ENCODE measurements at places on chromosomes 3 and 15.

DNA sequence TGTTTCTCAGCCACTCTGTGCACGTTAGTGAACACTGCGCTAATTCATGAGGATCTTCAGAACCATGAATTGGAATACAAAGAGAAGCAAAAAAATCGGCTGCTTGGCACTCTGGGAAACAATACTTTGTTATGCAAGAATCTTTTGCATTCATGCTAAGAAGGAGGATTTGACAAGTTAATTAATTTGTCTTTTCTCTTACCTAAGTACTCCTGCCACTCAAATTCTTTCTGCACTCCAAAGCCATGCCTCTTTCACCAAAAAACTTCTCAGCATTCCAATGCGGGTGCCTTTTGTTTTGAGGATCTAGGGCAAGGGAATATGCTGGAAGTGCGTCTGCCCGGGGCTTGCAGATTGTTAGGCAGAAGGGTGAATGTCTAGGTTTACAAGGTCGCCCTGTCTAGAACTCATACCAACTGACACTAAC lies 11.3 kb upstream of the KAT2B start:
- no peak for DNase-seq

DNA sequence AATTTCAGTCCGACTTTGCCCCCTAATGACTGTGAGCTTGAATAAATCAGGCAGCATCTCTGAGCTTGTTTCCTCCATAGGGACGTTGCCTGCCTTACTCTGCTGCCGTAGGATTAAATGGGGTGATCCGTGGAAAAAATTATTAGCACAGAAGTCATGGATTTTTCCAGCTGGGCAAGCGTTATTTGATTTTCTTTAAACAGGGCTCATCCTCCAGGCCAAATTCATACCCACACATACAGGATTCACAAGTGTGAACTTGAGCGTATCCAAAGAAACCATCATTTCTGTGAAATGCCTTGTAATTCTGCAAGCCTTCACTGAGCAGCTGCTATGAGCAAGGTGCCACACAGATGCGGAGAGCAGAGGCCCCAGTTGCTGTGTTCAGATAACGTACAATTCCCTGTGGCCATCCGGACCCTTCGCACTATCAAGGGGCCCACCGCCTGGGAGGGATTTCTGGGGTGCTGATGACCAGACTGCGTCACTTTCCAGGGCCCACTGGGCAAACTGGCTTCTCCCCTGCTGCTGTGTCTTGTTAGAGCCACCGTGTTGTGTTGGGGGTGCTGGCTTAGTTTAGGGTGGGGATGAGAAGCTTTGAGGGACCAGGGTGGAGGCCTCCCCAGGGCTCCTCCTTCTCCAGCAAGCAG lies 61.4 kb downstream of the MGLL start:
- no peak for DNase-seq

DNA sequence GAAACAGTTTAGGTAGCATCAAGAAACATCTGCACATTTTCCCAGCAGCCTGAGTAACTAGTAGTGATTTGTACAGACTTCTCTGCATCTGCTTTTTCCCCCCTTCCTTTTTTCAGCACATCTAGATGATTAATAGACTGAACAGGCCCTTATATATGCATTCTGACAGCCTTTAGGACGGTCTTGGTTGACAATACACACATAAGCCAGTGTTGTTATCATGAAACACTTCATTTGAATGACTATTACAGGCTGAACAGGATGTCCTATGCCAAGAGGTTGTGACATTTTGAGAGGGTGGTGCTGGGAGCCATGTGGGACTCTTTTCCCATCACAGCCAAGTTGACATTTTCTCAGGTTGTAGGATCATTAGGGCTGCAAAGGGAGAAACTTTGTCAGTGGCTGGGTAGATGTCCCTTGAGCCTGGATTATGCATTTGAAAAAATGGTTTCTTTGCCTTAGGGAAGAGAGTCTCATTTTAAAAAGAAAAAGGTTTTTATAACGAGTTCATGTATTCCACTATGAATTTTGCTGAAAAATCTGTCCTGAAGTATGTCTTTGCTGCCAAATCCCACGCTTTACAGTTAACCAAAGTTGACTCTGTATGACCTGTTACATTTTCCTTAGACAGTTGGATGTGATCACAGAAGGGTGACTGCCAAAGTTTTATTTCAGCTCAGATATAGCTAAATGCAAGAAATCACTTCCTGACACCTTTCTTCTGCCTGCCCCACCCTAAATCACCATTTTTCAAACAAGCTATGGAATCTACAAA lies 73.7 kb downstream of the FILIP1L start:
- DNase-seq = no peak

- no peak for DNase-seq
These were observed 417.8 kb upstream of the TPM1 start for GRCh38 chr15:62624547-62625378.

DNA sequence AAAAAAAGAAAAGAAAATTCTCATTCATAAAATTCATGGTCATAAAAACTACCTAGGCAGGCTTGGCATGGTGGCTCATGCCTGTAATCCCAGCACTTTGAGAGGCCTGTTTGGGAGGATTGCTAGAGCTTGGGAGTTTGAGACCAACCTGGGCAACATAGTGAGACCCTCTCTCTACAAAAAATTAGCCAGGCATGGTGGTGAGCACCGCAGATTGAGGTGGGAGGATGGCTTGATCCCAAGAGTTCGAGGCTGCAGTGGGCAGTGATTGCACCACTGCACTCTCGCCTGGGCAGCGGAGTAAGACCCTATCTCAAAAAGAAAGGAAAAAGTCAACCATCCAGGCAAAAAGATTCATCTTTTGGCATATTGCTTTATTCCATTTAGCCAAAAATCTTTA lies 58.5 kb downstream of the MEIS2 start:
- DNase-seq = no peak

DNA sequence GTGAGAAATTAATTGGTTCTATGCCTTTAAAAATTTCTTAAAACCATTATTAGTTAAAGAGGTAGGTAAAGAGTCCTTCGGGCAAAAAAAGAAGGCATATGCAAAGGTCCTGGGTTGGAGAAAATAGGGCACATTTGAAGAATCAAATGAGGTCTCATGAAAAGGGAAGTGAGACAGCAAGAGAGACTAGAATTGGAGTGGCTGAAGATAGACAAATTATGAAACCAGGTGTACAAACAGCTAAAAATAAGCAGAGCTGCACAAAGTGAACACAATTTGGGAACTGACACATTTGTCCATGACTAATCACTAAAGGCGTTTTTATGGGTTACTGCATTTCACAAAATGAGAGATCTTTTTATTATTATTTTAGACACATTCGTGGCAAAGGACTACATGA lies 581.2 kb downstream of the PYDC2 start:
- no peak for DNase-seq

DNA sequence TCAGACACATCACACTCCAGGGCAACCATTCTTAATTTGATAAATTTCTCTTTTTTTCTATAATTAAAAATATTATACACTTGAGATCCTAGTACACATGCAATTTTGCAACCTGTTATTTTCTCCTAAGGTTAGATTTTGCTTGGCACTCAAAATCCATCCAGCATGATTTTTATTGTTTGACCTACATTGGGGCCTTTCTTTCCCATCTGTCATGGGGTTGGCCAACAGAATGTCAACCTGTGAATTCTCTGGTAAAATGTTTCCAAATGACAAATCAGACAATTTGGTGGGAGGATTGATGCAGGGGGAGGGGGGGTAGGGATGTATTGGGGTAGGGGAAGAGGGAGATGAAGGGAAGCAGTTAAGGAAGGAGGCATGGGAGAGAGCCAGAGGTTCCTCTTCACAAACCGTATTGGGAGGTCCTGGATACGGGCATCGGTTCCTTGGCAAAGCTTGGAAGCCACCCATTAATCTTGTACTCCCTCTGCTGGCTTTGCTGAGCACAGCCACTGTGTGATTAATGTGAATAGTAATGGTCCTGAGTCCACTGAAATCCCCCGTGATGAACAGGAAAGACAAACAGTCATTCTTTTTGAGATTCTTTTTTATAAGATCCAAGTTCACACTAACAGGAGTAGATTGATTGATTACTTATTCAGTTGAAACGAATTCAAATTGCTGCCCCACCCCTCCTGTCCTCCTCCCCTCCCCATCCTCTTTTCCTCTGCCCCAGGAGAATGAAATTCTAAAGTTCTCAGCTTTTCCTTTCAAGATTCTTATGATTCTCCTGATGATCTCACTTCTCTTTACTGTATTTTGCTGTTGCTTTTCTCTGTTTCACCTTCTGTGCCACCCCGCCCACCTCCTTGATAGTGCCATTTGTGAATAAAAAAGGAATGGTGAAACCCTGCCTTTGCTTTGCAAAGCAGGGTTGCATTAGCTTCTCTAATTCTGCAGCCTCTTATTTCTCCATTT lies 82.2 kb upstream of the SLC25A26 start:
- no peak for DNase-seq

DNA sequence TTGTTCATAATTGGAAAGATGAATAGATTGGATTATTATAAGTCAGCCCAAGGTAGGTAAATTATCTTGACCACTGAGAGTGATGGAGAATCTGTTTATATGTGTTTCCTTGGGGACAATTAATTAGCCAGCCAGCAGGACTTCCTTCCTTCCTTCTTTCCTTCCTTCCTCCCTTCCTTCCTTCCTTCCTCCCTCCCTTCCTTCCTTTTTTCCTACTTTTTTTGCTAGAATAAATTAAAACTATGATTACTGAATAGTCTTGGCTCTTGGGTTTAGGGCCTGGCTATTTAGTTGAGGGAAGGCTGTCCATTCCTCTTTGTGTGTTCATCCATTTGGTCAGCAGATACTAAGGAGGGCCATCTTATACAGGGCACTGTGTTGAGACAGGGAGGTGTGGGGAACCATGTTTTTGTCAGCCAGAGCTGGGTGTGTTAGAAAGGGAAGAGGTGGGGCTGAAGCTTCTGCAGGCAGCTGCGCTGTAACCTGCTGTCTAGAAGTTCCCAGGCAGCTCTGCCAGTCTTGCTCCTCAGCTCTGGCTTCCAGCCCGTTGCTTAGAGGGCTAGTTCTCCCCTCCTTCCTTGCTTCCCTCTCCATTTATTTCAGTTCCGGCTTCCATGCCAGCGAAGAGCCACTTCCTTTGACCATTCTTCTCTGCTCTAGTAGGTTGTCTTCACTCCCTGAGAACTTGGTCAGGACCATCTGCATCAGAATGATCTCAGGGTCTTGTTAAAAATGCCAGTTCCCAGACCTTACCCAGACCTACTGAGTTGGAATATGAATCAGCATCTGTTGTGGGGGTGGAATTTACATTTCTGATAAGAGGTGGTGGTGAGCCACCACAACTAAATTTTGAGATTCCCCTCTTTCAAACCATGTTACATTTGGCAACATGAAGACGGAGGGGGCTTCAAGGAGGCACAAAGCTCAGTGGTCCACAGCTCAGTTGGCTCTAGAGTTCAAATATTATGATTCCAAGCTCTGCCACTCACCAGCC lies 113.9 kb downstream of the DGKG start:
- no peak for DNase-seq

DNA sequence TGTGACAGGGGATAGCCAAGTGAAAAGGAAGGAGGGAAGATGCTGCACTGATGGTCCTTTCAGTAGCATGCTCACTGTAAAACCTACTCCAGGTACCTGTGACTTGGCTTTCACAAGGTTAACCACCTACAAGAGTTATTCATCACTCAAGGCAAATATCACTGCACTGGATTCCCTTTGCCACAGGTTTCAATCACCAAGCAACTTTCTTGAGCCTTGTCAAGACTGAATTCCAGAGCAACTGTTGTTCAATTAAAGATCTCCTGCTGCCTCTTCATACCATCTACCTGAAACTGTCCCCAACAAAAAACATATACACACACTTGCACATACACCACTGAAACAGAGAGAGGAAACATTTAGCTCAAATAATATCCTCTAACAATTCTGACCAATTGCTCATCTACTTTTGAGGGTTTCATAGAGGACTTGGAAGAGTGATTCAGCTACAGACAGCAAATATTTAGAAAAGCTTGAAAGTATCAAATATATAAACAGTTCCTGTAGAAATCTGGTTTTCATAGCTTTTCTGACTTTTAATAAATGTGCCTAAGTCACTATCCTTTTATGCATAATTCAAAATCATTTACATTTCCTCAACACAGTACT lies 6.5 kb downstream of the IGF2BP2 start:
- DNase-seq = no peak

DNA sequence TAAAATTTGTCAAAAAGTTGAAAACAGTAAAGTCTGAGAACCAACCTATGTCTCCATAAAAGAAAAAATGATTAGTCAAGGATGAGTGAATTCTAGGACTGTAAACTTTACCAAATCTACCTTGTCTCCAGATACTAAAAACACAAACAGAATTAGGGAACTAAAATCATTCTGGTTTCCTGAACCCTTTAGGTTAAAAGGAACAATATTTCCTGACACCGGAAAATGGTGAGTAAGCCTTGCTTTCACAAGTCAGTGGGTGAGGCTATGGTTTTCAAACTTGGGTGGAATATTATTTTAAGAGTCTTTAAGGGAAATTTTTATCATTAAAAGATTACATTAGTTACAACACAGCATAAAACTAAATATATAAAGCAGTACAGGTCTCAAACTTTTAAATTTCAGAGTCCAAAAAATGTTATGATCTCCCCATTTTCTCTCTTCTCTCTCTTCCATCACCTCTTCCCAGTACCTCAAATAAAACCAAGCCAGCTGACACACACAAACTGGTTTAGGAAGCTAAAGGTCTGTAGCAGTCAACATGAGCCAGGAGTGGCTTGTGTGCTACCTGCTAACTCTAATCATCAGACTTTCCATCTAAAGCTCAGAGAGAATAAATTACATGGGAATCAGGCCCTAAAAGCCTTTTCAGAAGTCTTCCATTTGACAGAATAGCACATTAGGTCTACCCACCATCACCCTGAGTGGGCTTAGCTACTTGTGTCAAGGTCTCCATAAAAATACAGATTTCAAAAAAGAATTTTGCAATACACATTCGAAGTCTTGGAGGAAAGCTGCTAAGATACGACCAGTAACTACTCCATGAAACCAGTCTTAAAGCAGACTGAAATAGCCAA lies 2.2 kb downstream of the SLC12A6 start:
- no peak for DNase-seq

DNA sequence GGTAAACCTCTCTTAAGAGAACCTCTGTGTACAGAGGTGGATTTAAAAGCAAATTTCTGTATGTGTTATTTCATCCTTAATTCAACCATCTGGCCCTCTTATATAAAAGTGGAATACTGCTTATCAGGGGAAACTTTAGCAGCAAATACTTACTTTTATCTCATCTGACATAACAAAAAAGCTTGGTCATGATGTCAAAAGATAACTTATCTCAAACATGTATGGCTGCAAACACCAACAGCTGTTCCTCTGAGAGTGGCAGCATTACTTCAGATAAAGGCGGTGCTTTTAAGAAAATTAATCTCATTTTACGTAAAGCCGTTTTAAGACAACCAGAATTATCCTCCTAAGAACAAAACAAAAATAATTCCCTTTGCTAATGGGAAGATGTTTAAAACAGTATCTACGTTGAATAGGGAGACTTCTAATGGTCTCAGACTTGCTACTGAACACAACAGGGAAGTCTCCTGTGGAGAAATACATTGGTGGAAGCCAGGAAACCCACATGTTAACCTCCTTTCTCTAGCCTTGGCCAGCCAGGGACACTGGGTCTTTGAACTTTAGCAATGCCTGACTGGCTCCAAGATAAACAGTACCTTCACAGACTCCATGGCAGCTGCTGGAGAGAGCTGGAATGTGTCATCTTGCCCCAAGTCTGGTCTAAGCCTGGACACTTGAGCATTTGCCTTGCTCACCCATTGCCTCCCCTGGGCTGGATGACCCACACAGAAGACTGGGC lies 18.1 kb downstream of the ARRDC4 start:
- DNase-seq = no peak
